ENCODE measurements at places on chromosomes 5 and 9.
A peak's percentile ranks its signal among the peaks of the same experiment; 100 is the strongest.

DNA sequence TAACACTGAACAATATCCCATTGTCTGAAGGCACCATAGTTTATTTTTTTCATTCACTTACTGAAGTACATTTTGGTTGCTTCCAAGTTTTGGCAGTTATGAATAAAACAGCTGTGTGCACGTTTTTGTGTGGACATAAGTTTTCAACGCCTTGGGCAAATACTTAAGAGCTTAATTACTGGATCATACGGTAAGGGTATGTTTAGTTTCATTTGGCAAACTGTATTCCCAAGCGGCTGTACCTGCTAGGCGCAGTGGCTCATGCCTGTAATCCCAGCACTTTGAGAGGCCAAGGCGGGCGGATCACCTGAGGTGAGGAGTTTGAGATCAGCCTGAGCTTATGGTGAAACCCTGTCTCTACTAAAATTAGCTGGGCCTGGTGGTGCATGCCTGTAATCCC lies 63.7 kb upstream of the FAM120A start:
- no peak for DNase-seq

- DNase-seq = peak; percentile 40
These were observed 35.3 kb upstream of the CLPTM1L start for GRCh38 chr5:1380011-1380817.

DNA sequence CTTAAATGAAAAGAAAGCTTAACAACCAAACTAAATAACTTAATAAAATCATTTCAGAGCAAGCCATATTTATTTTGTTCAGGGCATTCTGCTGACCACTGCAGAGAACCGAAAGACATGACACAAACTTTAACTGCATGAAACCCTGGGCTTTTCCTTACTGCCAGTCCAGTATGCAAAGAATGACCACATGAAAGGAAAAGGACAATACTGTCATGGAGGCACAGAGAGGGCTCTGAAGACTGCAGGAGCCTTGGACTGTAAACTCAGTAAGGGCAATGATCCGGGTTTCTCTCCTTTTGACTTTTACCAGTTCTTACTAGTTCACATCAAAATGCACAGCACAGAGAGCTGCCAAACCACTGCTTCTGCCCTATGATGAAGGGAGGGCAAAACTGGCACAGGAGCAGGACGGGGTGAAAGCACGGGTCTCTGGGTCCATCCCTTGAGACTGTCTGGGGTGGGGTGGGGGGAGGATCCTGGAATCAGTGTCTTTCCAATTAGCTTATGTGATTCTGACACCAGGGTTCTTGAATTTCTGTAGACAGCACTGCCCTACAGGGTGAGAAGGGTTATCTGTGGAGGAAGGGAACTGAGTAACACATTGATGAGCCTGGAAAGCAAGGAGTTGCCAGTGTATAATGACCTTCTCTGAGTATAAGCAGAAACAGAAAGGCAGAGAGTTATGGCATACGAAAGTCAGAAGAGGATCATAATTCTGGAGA lies 44.7 kb downstream of the RNF130 start:
- DNase-seq = no peak

- DNase-seq = no peak
These were observed 167.0 kb upstream of the CDKN2B start for GRCh38 chr9:22175972-22176545.

DNA sequence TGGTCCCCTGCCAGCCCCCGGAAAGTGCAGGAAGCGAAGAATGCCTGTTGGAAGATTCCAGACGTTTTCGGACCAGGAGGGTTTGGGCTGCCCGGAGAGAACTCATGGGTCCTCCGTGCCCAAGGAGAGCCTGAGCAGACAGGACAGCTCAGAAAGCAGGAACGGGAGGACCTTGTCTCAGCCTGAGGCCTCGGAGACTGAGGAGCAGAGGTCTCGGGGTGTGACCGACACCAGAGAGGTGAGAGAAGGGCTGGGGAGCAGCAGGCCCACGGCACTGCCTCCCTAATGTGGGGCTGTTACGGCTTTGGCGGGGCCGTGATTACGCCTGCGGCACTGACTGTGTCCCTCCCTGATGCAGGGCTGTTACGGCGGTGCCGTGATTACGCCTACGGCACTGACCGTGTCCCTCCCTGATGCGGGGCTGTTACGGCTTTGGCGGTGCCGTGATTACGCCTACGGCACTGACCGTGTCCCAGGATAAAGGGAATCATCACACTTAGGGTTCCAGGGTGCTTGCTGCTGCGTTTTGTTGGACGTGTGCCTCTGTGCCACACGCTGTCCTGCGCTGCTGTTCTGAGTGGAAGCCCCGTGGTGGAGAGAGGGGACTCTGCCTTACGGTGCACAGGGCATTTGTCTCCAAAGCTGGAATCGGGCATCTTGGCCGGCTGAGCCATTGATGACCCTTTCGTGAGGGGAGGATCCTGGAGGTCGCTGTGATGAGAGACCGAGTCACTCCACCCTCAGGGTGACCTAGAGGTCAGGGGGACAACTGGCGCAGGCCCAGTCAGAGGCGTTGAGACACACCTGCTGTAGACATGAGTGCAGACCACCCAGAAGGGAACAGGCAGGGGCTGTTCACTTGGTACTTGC lies 25.7 kb downstream of the CEP72 start:
- DNase-seq = no peak

DNA sequence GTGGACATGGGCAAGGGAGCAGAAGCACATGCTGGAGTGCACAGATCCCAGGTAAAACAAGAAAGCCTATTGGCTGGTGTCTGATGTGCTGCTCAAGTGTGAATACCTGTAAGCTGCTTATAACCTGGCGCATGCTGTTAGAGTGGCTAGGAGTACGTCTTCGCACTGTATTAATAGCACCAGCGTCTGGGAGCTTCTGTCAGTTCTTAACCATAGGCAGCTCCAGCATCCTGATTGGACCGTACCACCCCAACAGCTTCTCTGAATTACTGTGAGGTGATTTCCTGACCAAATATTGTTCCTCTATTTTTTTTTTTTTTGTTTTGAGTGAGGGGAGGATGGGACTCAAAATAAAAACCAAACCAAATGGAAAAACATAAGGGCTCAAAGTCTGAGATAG lies 987.6 kb downstream of the PTPRD start:
- no peak for DNase-seq

DNA sequence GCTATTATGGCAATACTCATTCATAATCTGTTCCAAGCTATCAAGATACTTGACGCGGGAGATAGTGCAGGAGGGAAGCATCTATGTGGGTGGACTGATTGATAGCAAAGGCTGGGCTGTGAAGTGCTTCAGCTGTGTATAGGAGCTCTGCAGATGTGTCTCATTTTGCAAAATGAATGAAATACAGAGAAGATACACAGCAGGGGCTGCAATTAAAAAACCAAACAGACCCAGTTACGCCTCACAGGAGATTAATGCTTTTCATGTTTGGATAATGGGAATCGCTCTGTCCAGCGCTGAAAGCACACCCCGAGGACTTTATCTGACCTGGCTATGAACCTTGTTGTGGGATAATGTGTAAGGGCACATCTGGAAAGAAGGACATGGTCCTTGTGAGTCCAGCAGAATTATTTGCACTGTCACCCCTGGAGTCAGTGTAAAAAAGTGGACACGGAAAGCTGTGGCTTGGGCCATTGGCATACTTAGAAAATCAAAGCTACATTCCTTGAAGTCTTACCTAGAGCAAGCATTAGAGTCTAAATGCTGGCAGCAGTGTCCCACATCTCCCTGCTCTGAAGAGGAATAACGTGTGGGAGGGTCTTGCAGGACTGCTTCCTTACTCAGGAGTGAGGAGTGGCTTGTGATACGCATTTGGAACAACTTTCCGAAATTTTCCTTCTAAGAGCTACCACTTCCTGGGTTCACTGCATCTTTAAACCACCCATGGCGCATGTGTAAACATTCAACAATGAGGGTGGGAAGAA lies 2.6 kb downstream of the SH3RF2 start:
- no peak for DNase-seq
